Upper lobe of left lung (tissue), 6 donors: ENCODE measurements at places on chromosomes 3 and 15. TPM values are rescaled to one million over a fixed set of nuclear protein-coding genes. Genes with fewer than 3 reads are reported as not detected.
A peak's percentile ranks its signal among the peaks of the same experiment; 100 is the strongest.

GRCh38 chr15:101675796-101676582, 23.8 kb upstream of the TM2D3 start:
- DNase-seq = peak; percentile 60

- DNase-seq = no peak
Observed at GRCh38 chr3:130900959-130901358, 7.1 kb downstream of the ATP2C1 start.

SLC2A2 gene
- not detected for total RNA-seq

HCN4 gene
- 0.06 TPM for total RNA-seq
